Glutamatergic neuron (in vitro differentiated cells): ENCODE measurements at places on chromosomes 1 and 21. TPM values are rescaled to one million over a fixed set of nuclear protein-coding genes. Genes with fewer than 3 reads are reported as not detected.
A peak's percentile ranks its signal among the peaks of the same experiment; 100 is the strongest.

GRCh38 chr1:50774759-50775351 lies 185.2 kb downstream of the FAF1 start:
- DNase-seq, result no peak

DNA sequence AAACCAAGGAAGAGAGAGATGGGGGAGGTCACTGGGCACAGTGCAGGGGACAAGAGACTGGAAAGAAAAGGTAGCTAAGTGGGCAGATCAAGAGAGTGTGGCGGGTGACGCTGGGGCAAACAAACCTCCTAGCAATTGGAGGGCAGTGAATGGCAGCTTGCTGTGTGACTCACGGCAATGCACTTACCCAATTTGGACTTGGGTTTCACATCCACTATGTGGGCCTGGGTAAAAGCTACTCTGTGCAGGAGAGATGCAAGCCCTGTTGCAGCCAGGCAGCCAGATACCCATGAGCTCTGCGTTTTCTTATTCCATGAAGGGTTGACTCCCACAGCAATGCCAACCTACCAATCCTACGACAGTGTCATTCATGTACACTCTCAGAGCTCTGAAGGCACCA lies 9.5 kb downstream of the PLXNA2 start:
- no peak for DNase-seq

GRCh38 chr1:157314408-157314807 lies 176.2 kb upstream of the ETV3 start:
- no peak for DNase-seq

CASQ1 gene
- not detected for total RNA-seq

DNA sequence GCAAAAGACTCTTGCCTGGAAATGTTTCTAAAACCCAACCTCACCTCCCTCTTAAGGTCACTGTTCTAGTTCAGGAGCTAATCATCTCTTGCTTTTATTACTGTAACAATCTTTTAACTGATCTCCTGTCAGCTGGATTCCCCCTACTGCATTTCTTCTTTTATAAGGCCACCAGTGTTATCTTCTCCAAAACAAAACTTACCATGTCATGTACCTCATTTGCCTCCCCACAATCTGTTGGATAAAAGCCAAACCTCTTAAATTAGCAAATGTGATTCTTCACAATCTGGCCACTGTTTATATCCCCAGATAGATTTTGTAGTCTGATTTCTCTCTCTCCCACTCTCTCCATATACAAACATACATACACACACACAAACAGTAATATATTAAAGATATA lies 143.3 kb downstream of the DENND1B start:
- no peak for DNase-seq

- no peak for DNase-seq
These were observed 161.8 kb downstream of the DPYD start for GRCh38 chr1:97759078-97759477.

CNR2 gene
- not detected for total RNA-seq

DNA sequence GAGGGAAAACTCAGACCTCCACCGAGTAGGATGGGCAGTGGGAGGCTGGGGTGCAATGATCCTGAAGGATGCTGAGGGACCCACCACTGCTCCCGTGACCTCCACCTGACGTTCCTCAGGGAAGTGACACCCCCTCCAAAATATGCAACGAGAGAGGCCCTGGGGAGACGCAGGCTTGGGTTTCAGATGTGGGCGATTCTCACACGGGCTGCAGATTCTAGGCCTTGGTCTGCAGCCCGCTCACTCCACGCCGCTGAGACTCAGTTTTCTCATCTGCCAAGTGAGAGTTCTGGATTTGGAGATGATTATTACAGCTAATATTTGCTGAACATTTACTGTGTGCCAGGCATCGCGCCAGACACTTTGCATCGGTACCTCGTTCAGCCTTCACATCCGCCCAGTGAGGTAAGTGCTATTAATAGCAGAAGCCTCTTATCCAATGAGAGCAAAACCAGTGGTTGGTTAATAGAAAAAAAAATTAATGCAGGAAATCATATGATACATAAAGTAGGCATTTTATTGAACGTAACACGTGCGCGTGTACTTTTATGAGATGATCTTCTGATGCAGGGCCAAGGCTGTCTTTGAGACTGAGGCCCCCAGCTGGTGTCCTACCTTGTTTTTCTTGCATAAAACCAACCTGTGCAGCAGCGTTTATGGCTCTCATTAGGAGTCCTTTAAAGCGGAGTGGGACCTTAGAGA lies 102.0 kb upstream of the RUNX3 start:
- no peak for DNase-seq

- DNase-seq, result no peak
These were observed 2.7 kb downstream of the DMBX1 start for GRCh38 chr1:46492269-46492853.

GRCh38 chr1:155254714-155255242 lies 505 bp downstream of the ENTREP3 start:
- DNase-seq, result peak; percentile 41

DNA sequence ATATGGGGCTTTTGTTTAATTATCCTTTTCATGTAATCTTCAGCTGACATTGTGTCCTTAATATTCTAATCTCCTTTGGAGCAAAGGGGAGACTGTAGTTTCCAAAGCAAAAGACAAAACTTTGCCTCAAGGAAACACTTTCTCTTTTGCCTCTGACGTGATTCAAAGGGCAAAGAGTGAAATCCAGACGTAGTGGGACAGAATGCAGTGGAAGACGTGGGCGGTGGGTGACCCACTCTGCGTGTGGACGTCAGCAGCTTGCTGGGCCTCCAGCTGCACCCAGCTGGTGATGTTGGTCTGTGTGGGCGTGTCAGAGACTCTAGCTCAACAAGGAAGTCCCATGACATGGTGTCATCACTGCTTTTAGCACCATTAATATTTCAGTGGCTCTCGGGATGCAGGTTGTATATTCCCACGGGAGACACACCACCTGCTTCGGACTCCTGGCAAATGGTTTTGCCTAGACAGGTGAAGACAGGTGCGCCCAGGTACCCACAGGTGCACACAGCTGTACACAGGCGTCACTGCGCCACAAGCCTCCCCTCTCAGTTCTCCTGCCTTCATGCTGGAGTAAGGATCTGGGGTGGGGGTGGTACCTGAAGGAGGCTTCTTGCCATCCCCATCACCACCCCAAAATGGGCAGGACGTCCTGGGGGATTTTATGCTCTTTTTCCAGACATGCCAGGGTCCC lies 292.1 kb upstream of the VAMP3 start:
- DNase-seq, result no peak

DNA sequence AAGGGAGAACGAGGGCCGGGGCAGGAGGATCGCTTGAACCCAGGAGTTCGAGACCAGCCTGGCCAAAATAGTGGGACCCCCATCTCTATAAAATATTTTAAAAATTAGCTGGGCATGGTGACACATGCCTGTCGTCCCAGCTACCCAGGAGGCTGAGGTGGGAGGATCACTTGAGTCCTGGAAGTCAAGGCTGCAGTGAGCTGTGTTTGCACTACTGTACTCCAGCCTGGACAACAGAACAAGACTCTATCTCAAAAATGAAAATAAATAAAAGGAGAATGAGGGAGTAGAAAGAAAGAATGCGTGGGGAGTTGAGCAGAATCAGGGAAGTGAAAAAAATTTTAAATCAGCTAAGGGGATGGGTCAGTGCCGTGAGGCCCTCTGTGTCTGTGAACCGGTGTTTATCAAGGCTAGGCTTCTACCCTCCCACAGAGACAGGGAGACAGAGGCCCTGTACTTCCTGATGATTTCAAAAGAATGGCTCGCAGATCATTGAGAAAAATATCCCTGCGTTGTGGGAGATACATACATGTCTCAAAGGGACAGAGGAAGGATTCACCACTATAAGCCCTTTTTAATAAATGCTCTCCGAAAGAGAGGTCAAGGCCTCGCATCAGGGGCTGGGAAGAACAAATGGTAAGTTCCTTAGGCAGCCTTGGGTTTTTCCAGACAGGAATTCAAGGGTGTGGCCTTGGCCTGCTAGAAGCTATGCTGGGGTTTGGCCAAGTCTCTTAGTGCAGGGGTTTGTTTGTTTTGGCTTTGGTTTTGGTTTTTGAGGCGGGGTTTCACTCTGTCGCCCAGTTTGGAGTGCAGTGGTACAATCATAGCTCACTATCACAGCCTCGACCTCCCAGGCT lies 20.7 kb downstream of the IL10RB start:
- DNase-seq, result no peak

DNA sequence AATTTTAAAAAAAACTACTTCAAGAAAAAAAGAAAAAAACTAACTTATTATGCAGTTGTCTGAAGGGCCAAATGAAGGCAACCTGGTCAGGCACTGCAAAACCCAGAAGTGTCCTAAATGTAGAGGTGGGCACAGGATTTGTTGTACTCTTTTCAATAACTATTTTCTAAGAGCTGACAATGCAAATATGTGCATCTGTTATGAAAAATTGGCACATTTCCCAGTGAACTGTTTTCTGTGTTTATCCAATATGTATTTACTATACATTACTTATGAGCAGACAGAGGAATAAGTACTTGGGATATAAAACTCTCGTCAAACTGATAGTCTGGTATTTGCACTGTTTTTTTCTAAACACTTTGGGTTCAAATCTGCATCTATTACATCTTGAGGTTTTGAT lies 188.0 kb upstream of the C21orf91 start:
- DNase-seq, result no peak

- no peak for DNase-seq
These were observed 62.9 kb upstream of the ERG start for GRCh38 chr21:38561205-38561604.

- DNase-seq, result no peak
These were observed 455.6 kb downstream of the SIPA1L2 start for GRCh38 chr1:232174306-232174705.

- no peak for DNase-seq
These were observed 34.7 kb downstream of the UBE2G2 start for GRCh38 chr21:44766818-44767354.

DNA sequence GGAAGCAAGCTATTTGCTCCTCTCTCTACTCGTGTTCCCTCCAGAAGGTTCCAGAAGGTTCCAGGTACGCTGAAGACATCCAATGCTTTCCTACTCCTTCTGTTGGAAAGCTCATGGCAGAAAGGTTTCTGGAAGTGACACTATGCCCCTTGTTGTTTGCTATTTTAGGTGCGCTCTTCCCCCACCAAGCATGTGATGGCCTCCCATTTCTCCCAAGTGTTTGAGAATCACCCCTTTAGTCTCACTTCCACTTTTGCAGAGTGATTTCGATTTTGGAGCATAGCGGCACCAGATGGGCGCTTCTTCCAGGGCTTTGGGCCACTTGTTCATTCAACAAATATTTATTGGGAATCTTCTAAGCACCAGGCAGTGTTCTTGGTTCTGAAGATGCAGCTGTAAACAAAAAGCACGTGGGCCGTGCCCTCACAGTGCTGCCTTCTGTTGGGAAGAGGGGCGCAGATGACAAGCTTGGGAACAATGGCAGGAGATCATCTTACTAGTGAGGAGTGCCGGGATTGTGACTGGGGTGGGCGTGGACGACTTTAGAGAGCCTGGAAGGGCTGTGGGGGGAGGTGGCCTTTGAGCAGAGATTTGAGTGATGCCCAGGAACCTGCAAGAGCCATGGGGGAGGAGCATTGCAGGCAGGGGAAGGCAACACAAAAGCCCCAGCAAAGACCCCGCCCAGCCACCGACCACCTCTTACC lies 43.0 kb upstream of the TARDBP start:
- DNase-seq, result no peak

DNA sequence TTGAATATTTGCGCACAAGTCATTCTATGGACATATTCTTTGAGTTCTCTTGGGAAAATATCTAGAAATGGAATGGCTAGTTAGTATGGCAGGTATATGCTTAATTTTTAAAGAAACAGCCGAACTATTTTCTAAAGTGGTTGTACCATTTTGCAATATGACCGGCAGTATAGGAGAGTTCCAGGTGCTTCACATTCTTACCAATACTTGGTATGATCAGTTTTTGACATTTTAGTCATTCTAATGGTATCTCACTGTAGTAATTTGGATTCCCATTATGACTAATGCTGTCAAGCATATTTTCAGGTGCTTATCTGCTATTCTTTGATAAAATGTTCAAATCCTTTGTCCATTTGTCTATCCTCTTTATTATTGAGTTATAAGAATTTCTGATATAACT lies 20.6 kb downstream of the ATPAF1 start:
- DNase-seq, result no peak

OR2G6 gene
- total RNA-seq, result not detected
